ENCODE measurements at places on chromosomes 5 and 9.

- DNase-seq = no peak
These were observed 43.9 kb downstream of the ARRDC3 start for GRCh38 chr5:91339063-91339705.

DNA sequence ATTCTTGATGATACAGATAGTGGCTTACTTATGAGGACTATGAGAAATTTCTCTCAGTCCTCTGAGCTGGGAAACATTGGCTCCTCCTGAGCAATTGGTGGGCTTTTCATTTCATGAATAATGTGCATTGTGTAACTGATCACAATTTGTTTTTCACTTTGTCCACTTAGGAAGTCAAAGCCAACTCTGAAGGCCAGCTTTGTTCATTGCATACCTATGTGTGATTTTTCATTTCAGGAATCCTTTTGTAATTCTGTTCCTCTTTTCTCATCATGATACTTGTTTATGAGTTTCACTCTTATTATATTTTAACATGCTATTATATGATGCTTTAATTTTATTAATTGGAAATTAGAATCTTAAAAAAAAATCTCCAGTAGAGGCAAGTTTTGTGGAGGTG is 483.0 kb downstream of the EBF1 start:
- DNase-seq = no peak

- no peak for DNase-seq
These were observed 49.9 kb downstream of the USP20 start for GRCh38 chr9:129885018-129885669.

- DNase-seq = no peak
These were observed 36.4 kb downstream of the ZNF366 start for GRCh38 chr5:72470826-72471225.

DNA sequence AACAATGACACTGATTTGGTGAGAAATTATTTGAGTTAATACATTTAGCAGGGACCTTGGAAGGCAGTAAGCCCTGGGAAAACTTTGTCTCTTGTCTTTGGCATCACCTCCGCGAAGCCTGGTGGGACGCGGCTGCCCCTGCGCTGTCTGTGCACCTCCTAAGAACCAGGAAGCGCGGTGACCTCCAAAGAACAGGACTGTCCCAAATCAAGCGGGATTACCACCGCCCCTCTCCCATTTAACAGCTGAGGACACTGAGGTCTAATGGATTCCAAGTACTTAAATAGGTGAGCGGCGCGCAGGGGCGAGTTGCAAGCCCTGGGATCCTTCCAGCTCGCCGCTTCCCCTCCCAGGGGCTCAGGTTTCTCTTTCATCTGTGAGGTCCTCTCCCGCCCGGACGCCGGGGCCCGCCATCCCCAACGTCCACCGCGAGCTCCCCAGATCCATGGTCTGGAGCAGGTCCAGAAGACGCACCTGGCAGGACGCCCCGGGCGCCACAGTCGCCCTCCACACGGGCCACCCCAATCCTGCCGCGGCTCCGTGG is 432 bp downstream of the STARD4 start:
- peak; percentile 34 for DNase-seq

DNA sequence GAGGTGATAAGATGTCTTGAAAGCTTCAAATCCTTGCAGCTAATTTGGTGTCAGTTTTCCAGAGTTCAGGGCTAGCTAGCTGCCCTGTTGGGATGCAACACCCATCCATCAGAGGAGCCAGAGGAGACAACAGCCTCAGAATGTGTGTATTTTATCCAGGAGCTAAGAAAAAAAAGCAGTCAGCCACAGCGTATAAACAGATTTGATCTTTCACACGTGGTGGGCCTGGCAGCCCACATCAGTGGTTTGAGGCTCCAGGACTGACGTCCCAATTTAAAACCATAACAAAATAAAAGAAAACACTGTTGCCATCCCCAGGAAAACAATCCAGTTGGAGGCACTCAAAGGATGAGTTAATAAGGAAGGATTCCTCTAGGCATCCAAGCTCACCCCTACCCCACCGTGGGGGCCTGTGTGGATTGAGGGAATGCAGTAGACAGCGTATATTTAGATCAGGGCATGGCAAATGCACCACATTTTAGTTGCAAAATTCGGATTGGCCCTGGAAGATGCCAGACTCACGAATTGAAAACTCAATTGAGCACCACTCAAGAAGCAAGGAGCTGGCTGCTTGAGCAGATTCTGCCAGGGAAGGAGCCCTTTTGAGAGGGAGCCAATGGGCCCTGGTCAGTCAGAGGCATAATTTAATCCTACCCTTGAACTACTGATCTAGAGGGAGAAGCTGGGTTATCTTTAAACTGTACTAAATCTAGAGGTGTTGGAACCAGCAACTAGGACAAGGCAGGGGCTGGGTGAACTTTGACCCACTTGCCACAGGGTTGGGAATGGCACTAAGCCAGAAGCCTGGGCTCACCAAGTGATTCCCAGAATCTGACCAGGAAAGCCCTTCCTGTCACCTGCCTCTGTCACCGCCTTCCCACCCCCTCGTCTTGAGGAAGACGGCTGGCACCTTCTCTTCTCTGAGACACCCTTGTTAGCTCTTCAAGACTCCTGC is 17.5 kb downstream of the ADRA1B start:
- DNase-seq = no peak

DNA sequence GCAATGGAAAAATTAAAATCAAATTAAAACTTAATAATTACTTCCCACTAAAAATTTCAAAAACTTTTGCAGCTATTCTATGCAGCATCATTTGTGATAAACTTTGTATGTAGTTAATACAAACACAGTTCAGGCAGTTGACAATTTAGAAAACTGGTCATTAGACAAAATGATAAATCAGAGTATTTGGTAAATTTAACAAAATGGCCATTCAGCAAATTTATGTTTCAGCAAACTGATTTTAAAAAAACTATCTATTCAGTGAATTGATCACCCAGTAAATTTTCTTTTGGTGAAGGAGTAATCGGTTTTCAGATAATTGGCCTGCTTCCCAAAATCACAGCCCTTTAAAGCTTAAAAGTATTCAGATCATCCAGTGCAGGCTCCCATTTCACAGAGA is 116.3 kb downstream of the RFX3 start:
- no peak for DNase-seq

GRCh38 chr9:115146581-115147021 is 28.6 kb upstream of the TNC start:
- DNase-seq = no peak

DNA sequence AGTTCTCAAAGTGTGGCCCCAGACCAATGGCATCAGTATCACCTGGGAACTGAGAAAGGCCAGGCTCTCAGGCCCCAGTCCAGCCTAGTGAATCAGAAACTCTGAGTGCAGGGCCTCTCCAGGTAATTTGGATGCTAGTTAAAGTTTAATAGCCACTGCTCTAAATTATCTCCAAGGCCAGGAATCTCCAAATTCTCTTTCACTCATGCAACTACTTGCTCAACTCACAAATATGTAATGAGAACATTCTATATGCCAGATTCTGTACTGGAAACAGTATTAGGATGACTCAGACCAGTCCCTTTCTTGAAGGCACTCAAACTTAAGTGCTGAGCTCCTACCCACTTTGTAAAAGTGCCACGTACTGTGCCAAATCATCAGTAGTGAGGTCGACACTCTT is 84.6 kb downstream of the PAPPA start:
- peak; percentile 62 for DNase-seq

GRCh38 chr5:129459777-129460671 is at the start of gene ADAMTS19:
Gene ADAMTS19, plus strand, starts transcription at chr5:129460298. Its CDS starts 94 bp downstream, at chr5:129460392.
- peak; percentile 14 for DNase-seq

DNA sequence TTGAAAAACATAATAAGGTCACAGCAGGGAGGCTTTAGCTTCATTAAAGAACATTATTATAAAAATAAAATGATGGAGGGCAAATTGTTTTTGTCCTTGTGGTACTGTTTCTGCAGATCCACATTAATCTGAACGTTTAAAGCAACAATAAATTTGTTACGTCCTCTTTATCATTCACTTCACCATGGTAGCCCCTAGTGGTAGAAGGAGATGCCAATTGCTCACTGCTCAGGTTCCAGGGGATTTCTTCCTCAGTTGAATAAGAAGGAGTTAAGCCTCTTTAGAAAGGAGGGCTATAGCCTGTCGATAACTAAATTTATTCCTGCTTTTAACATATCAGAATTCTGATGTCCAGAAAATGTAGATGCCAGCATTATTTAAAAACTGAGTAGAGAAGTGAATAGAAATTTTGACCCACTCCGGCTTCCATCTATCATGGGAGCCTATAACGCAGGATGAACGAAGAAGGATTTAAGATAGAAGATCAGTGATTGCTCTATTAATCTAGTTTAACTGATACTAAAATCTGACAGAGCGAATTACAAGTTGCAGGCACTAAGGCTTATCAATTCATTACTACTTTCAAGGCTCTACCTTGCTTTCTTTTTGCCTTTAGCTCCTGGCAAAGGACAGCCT is 692.3 kb downstream of the PTPRD start:
- no peak for DNase-seq

DNA sequence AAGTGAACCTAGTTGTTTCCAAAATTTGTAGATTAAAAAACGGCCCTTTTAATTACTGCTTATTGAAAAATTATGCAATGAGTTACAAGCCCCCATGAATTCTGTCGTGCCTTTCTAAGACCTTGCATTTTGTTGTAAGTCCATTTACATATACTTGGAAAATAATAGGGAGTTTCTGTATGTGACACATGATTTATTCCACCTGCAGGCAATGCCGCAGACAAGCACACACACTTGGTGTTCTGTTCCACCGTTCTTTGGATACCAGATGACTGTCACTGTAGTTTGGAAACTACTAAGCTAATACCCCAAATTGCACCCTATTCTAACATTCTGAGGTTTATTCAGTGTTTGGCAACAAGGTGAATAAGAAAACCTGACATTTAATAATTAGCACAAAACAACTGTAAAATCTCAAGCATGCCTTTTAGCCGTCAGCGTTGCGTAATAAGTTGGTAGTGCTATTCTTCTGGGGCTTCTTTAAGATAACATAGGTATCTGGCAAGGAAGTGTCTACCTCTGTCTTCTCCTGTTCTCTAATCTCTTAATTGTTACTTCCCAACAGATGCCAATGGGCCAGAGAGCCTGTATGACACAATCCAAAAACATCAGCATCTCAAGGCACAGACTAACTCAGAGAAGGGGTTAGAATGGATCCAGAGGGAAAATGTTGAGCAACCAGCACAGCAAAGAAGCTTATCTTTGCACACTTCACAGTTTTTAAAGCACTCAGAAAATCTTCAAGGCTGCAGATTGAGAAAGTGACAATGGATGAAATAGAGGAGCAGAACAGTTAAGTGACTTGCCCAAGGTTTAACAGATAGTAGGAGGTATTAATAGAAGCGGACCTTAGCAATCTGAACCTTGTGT is 48.2 kb upstream of the DPYSL3 start:
- DNase-seq = no peak

- no peak for DNase-seq
These were observed 25.3 kb downstream of the GGTA1 start for GRCh38 chr9:121474231-121474947.

- DNase-seq = no peak
These were observed 3.2 kb downstream of the TOR4A start for GRCh38 chr9:137280474-137281344.

DNA sequence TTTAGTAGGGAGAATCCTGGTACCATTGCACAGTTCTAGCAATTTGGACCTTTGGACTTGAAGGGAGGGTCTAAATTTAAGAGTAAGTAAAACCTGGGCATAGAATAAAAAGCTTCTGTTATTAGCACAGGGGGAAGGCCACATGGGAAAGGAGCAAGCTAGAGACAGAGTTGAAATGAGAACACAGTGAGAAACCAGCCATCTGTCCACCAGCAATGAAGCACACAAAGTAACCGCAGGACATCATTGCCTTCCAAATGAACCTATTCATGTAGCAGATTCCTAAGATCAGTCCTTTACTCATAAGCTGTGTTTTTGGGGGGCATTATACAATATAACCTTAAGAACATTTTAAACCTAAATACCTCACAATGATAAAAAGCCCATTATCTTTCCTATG is 407.4 kb downstream of the HCN1 start:
- no peak for DNase-seq

GRCh38 chr5:61409568-61409967 is 77.5 kb downstream of the ZSWIM6 start:
- DNase-seq = peak; percentile 77
